CD4-positive, alpha-beta T cell treated with Interleukin-10 for 1 hour (primary cell): ENCODE measurements at places on chromosomes 3 and 15.

- DNase-seq, result no peak
These were observed 75.3 kb downstream of the CYP19A1 start for GRCh38 chr15:51263116-51263515.

DNA sequence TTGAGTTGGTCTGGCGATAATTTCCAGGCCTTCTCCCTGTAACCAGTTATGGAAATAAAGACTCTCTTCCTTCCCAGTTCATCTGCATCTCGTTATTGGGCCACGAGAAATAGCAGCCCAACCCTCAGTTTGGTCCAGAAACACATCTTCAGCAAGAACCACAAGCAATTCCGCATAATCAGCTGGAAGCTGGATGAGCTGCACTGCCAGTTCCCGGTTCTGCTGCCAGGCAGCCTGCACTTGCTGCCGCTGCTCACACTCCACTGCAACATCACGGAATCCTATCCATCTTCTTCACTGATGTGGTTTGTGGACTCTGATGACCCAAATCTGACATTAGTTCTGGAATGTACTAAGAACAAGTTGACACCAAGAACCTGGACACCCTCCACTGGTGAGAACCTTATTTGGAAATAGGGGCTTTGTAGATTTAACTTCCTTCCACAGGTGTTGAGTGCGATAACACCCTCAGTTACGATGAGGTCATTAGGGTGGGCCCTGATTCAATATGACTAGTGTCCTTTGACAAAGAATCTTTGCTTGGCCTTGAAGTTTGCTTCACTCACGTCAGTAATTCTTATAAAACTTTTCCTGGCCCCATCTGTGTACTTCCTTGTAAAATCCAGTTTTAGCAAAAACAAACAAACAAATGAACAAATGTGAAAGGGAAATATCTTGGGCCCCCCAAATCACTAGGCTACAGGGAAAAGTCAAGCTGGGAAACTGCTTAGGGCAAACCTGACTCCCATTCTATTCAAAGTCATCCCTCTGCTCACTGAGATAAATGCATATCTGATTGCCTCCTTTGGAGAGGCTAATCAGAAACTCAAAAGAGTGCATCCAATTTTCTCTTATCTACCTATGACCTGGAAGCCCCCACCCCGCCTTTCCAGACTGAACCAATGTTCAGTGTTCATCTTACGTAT is 221.9 kb upstream of the PROK2 start:
- no peak for DNase-seq

DNA sequence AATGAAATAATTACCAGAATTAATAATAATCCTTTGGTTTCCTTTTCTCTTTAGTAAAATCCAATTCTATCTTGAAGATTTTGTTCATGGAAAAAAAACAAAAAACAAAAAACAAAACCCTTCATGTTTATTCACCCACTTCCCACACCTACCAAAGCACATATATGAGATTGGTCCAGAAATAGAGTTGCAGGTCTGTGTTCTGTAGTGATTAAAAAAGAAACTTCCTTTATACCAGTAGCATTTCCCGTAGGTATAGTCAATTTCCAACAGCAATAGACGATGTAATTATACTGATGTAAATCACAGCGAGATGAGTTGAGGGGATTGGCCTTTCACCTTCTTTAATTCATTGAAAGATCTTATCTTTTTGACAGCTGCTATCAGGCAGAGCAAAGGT is 194.6 kb downstream of the SOX2 start:
- DNase-seq, result no peak

- no peak for DNase-seq
These were observed 102.9 kb downstream of the SHQ1 start for GRCh38 chr3:72745146-72745999.

DNA sequence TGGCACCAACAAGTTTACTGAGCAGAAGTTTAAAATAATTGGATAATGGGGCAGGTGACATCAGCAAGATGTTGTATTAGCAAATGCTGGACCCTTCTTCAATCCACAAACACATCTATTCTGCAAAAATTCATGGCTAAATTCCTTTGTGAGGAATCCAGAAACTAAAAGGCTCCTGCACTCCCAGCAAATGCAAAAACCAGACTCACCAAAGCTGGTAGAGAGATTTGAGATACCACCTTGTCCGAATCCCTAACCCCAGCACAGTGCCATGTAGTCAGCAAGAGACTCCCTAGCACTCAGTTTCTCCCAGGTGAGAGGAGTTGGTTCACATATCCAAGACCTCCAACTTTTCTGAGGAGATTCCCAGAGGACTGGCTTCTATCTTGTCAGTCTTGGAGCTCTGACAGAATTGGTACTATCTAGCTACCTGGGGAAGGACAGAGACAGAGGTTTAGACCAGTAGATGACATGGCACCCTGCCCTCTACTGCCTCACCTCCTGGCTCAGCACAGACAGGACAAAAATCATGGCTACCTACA is 21.8 kb downstream of the GREM1 start:
- no peak for DNase-seq

GRCh38 chr15:45171912-45172311 is 15.9 kb downstream of the SHF start:
- DNase-seq, result no peak

DNA sequence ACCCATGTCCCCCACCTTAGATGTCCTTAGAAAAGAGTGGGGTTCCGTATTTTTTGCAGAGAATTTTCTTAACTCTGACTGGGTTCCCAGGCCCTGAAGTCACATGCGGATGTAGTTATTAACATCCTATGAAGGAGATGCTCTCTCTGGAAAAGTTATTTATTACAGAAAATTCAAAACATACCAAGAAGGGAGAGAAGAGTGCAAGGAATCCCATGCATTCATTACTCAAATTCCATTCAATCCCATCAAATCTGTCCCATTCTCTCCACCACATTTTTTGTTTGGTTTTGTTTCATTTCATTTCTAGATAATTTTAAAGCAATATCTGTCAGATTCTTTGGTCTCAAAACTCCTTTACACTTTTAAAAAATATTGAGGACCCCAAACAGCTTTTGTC is 34.3 kb upstream of the ANKRD34C start:
- DNase-seq, result no peak

DNA sequence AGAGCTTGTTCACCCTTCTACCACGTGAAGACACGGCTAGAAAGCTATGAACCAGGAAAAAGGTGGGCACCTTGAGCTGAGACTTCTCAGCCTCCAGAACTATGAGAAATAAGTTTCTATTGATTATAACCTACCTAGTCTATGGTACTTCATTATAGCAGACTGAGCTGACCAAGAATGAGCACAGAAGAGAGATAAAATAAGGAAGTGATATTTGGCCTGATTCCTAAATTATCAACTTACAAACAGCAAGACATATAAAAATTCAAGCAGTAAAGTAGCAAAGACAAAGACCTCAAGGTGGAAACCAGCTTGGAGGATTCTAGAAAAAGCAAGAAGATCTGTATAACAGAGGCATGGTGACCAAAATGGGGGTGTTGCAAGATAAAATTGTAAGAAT is 63.9 kb upstream of the OSTN start:
- DNase-seq, result no peak

DNA sequence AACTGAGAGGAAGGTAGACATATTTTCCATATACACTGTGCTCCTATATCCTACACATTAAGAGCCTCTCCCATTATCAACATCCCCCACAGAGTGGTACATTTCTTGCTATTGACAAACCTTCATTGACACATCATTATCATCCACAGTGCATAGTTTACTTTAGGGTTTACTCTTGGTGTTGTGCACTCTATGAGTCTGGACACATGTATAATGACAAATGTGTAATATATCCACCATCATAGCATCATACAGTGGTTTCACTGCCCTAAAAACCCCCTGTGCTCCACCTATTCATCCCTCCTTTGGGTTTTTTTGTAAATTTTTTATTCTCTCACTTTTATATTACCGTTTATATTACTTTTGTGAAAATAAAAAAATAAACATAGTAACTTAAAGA is 22.2 kb upstream of the CLDN18 start:
- no peak for DNase-seq

DNA sequence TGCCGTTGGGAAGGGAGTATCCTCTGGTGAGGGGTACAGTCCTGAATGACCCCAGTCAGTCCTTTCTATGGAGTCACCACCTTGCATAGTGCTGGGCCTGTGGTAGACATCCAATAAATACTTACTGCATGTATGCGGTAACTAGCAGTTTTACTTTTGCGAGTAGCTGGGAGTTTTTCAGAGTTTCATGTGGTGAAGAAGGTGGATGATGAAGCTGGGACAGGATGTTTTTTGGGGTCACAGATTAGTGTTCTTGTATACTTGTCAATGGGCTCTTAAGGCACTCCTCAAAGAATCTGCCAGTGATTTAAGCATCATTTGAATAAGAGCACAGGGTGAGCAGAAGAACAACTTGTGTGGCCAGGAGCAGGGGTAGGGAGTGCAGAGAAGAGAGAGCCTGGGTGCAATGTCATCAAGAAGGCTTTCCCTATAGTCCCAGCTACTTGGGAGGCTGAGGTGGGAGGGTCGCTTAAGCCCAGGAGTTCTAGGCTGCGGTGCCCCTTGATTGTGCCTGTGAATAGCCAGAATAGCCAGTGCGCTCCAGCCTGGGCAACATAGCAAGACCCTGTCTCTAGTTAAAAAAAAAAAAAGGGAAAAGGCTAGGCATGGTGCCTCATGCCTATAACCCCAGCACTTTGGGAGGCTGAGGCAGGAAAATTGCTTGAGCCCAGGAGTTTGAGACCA is 22.1 kb downstream of the PPCDC start:
- DNase-seq, result no peak

DNA sequence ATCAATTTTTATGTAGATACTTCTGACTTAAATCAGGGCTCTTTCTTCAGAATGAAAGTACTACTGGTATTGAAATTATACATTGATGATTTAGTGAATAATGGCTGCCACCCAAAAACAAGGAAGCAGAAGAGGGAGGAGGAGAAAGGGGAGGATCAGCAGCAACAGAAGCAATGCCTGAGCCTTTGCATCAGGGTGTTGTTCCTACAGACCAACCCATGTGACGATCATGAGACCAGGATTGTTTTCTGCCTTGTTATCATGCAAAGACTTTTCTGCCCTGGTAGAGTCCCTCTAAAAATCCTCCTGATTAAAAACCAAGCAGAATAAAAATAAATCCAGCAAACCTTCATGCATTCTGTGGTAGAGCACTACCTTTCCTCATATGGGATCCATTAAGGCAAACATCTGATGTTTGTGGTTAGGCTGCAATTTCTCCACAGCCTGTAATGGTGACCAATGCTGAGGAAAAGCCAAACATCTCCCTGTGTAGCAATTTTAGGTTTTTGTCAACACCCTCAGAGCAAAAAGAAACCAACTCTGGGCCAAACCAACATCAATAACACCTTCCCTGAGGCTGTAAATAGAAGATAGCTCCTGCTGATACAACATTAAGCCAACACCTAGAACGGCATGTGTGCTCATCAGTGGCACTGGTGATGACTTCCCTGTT is 191.7 kb downstream of the ATP8B4 start:
- no peak for DNase-seq

DNA sequence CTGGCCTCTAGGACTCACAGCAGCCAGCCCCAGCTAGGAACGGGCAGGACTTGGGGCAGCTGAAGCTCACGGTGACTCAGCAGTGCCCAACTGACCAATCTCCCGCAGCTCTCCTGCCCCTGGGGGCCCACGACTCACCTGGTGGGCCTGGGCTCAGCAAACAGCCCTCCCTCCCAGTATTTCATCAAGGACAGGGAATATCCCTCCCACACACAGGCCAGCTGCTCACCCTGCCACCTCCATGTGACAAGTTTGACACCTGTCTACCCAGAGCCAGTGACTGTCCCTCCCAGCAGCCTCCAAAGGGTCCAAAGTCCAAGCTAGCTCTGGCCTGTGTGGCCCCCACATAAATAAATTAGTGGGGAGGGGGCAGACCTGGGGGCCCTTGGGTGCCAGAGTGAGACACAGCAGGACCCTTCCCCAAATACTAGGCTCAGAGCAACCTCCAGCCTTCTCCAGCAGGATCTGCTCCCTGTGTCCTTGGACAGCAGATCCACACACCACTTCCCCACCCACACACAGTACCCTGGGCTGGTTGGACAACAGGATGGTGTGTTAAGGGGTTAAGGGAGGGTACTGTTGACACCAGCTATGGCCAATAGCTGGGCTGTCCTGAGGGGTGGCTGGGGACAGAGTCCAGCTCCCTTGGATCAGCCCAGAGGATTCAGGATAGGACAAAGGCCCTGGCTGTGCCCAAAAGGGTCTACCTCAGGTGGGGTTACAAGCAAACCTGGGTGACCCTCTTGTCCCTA is 4.3 kb downstream of the GNAT1 start:
- no peak for DNase-seq

GRCh38 chr3:81888914-81889557 is 127.6 kb upstream of the GBE1 start:
- no peak for DNase-seq

DNA sequence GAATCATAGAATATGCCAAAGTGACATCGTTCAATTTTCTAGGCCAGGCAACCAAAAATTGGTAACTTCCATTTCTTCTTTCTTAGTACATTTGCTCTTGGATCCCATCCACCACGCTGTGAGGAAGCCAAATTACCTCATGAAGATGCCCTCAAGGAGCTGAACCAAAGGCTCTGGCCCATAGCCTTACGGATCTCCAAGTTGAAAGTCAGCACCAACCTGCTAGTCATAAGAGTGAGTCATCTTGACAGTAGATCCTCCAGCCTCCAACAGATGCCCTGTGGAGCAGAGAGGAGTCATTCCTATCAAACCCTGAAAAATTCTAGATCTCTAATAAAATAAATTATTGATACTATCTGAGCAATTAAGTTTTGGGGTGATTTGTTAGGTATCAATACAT is 322.5 kb upstream of the COL8A1 start:
- no peak for DNase-seq

- no peak for DNase-seq
These were observed 155.2 kb downstream of the UACA start for GRCh38 chr15:70608144-70608543.
